ENCODE measurements at places on chromosomes 3 and 15.
A peak's percentile ranks its signal among the peaks of the same experiment; 100 is the strongest.

DNA sequence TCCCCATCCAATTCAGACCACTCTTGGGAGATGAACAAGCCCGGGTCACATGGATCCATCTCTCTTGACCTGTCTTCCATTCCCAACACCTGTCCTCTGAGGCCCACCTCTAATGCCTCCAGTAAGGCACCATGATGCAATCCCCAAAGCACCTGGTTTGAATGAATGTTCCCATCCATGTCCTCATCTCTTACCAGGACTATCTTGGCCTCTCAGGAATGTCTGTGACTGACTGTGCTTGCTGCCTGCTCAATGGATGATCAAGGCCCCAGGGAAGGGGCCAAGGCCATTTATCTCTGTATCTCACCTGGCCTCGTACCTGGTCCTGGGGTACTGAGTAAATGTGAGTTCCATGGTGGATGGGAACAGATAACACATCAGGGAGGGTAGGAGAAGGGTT is 49.7 kb downstream of the SLCO2A1 start:
- DNase-seq = no peak

DNA sequence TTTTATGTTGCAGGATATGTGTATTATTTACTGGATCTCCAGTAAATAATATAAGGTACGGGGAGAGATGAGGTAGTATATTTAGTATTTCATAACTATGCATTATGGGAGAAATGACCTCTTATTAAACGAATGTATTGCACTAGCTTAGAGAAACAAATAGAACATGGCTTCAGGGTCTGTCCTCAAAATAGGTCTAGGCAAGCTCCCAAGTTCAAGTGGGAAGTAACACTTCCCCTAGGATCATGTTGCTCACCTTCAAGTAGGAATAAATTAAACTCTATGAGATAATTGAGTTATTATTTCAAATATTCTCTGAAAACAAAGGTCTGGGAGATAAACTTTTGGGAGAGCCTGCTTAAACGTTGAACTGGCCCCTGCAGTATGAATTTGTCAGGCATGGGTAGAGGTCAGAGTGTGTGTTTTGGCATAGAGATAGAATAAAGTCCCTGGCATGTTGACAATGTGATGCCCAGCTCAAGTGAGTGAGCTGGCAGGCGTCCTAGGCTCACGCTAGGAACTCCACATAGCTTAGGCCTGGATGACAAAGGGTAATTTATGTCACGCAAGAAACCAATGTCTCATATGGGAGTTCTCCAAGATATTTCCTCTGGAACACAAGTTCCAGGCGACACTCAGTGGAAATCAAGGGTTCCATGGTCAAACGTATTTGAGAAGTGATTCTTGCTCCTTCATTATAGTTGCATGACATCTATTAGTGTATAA is 236.8 kb downstream of the CACNA2D3 start:
- no peak for DNase-seq

DNA sequence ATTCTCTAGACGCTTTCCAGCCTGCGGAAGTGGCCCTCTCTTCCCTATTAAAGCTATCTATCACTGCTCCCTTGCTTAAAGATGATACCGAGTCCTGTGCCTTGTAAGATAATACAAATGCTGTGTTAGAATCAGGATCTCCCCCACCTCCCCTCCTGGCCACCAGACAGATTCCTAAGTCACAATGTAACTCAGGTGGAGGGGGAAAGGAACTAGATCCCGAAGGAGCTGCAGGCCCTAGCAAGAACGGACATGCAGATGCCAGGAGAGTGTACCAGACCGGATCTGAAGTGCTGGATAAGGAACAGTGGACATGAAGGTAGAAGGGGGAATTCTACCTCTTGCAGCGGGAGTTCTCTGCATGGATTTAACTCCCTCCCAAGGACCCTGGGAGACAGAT is 230.7 kb upstream of the LYSMD4 start:
- no peak for DNase-seq

GRCh38 chr15:82790321-82790720 is 15.5 kb downstream of the FSD2 start:
- DNase-seq = no peak

GRCh38 chr3:112333002-112333380 is at the start of gene CD200:
TSS of gene CD200 (plus strand) at chr3:112333156. CDS start at chr3:112333213, 57 bp downstream.
- peak; percentile 29 for DNase-seq

DNA sequence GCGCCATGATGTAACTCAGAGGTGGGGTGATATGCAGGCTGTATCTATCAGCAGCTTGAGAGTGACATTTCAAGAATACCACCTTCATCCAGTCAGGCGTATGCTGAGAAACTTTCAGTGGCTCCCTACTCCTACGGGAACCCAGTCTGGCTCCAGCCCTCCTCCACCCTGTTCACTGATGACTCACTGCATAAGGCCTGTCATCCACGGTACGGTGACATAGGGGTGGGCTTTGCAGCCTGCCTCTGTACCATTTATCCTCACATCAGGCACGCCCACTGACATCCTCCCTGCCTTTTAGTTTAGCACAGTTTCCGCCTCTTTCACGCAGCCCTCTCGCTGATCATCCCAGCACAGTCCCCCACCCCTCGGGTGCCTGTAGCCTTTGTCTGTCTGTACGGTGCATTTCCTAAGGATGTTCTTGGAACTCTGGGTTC is 11.7 kb downstream of the PXYLP1 start:
- DNase-seq = no peak

DNA sequence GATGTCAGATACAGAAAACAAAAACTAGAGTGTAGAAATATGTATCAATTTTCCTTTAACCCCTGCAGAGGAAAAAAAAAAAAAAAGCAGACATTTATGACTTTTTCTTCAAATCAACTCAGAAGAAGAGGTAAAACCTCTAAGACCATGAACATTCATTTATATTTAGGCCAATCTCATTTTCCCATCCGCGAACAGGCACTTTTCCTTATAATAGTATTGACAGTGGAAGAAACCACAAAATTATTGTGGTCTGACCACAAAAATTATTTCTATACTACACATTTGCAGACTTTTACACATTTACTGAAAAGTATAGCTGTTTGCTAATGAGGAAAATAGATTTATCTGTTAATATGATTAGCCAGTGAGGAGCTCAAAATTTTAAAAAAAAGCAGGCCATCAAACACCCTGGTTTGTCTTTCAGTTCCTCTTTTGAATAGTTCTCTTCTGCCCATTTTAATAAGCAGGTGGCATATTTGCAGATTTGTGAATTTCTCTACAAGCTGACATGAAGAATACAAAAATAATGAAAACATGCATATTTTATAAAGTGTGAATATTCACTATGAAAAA is 5.7 kb downstream of the OSBPL11 start:
- DNase-seq = peak; percentile 26

DNA sequence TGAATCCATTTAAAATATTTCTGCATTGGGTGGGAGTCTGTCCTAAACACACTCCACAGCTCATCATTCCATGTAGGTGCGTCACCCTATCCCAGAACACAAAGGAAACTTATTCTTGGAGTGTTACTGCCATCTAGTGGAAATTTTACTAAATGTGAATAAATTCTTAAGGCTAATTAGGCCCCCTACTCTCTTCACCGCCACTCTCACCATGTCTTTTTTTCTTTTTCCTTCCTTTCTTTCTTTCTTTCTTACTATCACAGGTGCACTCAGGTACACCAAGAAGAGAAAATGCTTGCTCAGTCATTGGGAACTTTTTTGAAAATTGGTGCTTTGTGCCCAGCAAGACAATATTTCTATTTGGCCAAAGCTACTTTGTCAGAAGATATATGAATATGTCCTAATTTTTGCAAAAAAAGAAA is 26.4 kb upstream of the ATP8B4 start:
- no peak for DNase-seq

DNA sequence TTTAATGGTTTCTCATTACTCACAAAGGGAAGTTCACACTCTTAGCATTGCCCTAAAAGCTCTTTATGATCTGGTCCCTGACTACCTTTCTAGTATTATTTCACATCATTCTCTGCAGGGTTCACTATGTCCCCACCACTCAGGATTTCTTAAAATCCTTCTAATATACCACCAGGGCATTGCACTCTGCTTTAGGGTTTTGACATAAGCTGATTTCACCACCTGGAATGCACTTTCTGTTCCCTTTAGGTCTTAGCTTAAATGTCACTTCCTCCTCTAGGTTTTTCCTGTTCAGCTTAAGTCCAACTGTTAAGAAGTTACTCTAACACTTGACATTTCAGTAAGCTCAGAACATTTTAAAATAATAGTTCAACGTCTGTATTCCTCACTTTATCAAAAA is 81.7 kb downstream of the HCN4 start:
- DNase-seq = no peak

- DNase-seq = no peak
Observed at GRCh38 chr3:144770915-144771351, 799.3 kb downstream of the DIPK2A start.

DNA sequence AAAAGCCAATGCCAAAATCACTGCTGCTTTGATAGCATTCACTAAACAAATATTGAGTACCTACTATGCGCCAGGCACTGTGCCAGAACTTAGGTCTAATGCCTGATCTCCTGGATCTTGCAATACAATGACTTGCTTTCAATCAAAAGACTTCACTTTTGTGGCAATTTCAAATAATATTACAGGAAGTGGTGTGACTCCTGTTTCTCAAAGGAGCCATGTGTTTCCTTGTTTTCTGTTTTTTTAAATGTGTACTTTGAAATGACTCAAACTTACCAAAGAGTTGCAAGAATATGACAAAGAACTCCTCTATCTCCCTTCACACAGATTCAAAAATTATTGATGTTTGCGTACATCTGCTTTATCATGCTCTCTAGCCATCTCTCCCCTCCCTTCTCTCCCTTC is 18.3 kb downstream of the OSBPL10 start:
- no peak for DNase-seq

GRCh38 chr3:108410531-108410984 is 99.8 kb downstream of the MYH15 start:
- DNase-seq = no peak

All from GM13977 (cell line).